ENCODE measurements at places on chromosomes 7 and 10.
A peak's percentile ranks its signal among the peaks of the same experiment; 100 is the strongest.

- no peak for DNase-seq
Measured at GRCh38 chr10:120760253-120760652, 90.9 kb upstream of the WDR11 start.

- no peak for DNase-seq
Measured at GRCh38 chr10:14022052-14022451, 308.7 kb downstream of the FRMD4A start.

GRCh38 chr10:19638896-19639233 lies 177.4 kb upstream of the PLXDC2 start:
- DNase-seq = no peak

- DNase-seq = peak; percentile 68
Measured at GRCh38 chr7:79282070-79282694, 171.3 kb downstream of the MAGI2 start.

- no peak for DNase-seq
Measured at GRCh38 chr7:94133460-94133859, 129.3 kb upstream of the BET1 start.

DNA sequence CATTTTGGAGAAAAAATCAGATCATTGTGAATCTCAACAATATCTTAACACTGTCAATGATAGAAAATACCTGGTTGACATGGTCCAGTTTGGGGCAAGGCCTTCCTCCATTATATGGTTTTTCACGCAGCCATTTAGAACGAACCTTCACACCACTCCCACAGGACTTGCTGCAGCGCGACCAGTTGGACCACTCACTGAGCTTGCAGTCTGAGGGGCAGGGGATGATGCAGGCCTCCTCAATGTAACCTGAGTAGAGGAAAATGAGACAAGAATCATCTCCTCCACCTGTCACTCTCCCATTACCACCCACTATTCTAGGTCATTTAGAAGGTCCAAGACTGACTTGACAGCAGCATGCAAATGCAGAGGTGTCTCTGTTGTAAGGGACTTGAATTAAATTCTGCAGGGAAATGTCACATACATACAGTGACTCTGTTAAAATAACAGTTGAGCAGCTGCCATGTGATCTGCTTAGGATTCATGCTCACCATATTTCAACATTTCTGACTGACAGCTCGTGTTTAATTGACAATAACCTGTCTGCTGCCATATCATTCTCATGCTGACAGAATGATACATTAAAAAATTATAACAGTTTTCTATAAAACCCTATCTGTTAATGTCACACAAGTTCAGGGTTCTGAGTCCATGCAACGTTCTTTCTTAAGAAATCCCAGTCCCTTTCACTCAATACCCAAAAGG lies 403.0 kb downstream of the THSD7A start:
- no peak for DNase-seq

DNA sequence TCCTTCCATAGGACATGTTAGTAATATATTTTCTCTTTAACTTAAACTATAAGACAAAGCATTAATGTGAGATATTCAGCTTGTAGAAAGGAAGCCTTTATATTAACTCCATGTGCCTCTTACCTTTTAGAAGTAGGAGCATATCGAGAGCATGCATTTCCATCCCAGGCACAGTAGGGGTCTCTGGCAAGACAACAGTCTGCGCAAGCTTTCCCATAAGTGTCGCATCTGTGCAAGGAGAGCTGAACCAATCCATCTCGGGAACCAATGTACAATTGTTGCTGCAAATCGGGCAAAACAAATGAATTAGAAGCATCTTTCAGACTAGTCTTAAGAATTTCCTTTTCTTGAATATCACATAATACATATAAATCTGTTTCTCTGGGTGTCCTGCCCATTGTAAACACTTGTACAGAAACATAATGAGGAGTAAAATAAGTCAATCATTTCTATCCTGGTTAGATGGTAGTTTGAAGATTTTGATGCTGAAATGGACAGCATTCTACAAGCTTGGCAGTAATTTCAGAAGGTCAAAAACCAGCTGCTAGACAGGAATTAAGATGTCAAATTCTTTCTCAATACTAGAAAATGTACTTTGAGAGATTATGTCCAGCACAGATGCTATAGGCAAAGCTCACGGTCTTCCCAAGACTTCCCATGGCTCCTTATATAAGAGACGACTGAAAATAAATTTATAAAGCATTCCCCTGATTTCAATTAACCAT lies 171.8 kb downstream of the SEMA3D start:
- DNase-seq = no peak

- DNase-seq = no peak
Measured at GRCh38 chr7:151600331-151600730, 80.6 kb upstream of the RHEB start.

- DNase-seq = peak; percentile 15
Measured at GRCh38 chr7:52719677-52720076, 315.8 kb upstream of the POM121L12 start.

- DNase-seq = no peak
Measured at GRCh38 chr10:84632866-84633265, 304.5 kb downstream of the CCSER2 start.

All from non-pigmented ciliary epithelial cell (primary cell).